ENCODE measurements at places on chromosomes 7 and 10. TPM values are rescaled to one million over a fixed set of nuclear protein-coding genes. Genes with fewer than 3 reads are reported as not detected.

- peak; percentile 64 for DNase-seq
These were observed 21.7 kb upstream of the ZNF365 start for GRCh38 chr10:62352356-62352970.

Gene RAB19
- 0.50 TPM for total RNA-seq

- no peak for DNase-seq
These were observed 464.4 kb downstream of the PTPRN2 start for GRCh38 chr7:158123214-158123613.

Gene TEX47
- total RNA-seq, result not detected

DNA sequence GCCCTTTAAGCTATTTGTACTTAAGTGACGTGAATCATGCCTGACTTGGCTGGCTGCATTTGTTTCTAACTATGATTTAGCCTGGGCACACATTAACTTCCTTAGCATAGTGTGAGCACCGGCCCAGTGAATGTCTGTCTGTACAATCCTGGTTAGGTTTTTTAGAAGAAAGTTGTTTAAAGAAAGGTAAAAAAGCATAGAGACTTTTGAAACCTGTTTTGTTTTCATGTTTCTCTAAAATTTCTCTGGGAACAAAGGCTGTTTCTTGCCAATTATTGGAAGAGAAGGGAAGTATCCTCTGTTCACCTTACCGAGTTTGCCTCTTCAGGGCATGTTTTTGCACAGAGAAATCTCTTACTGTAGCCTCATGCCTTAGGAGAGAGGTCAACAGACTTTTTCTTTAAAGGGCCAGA is 42.9 kb upstream of the MET start:
- DNase-seq, result peak; percentile 40

Measured in astrocyte (in vitro differentiated cells and primary cell).